Effector CD8-positive, alpha-beta T cell (primary cell): ENCODE measurements at places on chromosomes 11 and 22.

GRCh38 chr22:46547179-46547882 lies 9.9 kb upstream of the CELSR1 start:
- DNase-seq: no peak

DNA sequence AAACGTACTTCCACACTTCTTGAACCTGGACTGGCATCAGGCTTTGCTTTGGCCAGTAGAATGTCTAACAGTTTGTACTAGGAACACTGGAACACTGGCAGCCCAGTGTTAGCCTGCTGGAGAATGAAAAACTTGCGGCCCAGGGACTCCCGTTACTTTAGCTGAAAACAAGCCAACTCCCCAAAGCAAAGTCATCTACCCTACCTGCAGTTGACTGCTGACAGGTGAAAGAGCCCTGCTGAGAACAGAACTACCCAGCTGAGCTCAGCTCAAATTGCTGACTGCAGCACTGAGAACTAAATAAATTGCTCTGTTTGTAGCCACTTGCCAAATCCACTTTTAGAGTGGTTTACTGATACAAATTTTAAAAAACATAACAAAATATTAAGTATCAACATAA lies 342.5 kb downstream of the LRRC4C start:
- DNase-seq: no peak

DNA sequence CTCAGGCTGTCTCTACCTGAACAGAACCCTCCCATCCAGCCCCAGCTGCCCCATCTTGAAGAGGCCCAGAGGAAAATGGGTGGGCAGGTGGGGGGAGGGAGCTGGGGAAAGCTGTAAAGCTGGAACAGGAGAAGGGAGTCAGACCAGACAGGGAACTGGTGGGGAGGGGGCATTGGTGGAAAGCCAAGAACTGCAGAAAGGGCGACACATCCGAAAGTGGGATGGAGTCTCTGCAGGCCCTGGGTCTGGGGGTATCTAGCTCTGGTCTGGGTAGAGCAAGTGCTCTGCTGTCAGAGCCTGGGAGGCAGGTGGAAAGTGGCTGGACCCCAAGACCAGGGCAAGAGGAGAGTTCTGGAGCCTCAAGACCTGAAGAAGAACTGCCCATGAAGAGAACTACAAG lies 7.7 kb downstream of the TMPRSS13 start:
- no peak for DNase-seq

DNA sequence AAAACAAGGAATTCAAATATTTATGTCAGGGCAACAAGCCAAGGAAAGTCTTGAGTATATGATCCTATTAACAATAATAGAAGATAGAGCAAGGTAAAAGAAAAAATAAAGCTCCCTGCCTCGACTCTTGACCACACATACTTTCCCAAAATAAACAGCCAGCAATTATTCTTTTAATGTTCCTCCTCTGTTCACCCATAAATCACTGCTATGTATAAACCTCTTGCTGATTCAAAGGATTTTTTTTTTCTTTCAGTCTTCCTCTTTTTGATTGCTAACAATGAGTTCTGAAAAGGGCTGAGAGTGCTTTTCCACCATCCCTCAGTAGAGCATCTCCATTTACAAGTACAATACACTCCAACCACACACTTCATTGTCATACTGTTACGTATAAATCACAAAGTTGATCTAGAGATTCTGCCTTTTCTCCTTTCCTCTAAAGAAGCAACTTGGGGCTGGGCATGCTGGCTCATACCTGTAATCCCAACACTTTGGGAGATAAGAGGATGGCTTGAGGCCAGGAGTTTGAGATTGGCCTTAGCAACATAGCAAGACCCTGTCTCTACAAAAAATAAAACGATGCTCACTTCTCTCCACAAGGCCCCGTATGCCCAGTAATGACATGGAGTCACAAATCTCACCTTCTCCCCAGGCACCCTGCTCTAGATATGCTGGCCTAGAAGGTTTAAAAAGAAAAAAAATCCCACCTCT lies 24.0 kb downstream of the RAB30 start:
- DNase-seq: no peak

GRCh38 chr11:45737056-45737455 lies 67.9 kb upstream of the SLC35C1 start:
- DNase-seq: no peak

GRCh38 chr11:102799681-102800340 lies 1.9 kb upstream of the MMP1 start:
- no peak for DNase-seq
